ENCODE measurements at places on chromosomes 3 and 15.

DNA sequence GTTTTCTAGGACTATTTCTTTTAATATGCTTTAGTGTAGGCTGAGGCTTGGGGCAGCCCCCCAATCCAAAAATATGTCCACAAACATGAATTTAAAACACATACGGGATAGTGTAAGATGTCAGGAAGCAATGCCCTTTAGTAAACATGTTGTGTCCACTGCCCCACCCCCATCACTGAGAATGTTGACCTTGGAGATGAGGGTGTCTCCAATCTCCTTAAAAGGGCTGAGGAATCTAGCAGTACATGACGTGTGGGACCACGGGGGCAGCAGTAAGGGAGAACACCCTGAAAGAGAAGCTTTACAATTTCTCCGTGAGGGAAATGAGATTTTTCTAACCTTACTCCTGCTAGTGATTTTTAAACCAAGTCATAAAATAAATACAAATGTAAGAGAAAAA lies 84.7 kb downstream of the SQOR start:
- DNase-seq, result no peak

GRCh38 chr3:122609798-122610559 lies 32.5 kb downstream of the PARP15 start:
- DNase-seq, result no peak

DNA sequence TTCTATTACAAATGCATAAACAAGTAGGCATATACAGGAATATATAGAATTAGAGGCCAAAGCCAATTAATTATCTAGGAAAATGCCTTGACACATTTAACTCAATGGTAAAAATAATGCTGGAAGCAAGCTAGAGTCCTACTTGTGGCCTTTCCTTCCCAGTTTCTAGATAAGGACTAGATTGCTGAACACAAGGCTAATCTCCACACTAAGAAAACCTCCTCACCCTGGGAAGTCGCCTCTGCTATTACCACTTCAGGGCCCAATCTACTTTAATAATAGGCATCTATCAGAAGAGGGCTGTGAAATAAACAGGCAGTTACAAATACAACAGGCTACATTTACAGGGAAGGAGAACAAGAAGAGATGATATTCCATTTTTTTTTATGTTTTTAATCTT lies 80.5 kb upstream of the PRICKLE2 start:
- no peak for DNase-seq

DNA sequence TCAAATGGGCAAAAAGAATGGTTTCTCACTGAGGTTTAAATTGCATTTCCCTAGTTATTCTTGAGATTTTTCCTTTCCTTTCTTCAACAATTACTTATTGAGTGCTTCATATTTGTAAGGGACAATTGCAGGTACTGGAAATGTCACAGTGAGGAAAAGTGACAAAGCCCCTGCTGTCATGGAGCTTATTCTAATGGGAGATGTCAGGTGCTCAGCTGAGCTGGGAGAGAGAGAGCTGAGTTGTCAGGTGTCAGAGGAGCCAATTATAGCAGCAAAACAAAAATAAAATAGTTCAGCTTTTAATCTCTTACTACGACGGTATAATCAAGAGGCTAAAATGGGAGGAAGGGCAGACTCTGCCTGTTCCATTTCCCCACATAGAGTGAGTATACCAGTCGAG lies 42.0 kb downstream of the CD86 start:
- no peak for DNase-seq

DNA sequence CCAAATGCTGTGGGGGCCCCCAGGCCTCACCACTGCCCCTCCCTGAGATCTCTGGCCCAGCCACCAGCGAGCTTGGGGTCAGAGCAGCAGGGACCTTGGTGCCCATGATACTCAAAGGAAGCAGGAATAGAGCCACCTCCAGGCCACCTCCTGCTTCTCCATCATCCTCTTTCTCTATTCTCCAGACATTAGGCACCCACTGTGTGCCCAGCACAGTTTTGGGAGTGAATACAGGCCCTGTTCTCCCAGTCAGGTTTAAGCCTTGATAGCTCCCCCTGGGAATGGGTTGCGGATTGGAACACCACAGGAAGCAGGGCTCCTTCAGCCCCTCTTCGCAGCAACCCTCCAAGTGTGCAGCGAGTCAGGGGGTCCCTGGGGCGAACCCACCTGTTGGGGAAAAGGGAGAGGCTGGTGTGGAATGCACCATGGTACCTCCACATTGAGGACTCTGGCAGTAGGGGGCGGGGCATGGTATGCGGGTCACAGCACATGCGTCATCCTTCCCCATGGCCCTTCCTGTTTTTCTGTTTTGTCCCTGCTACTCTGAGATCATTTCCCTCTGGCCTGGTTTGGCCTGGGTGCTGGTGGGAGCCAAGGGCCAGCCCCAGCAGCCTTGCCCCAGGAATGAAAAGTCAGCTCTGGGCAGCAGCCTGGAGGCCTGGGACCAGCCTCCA lies 14.2 kb upstream of the SEMA3B start:
- no peak for DNase-seq

DNA sequence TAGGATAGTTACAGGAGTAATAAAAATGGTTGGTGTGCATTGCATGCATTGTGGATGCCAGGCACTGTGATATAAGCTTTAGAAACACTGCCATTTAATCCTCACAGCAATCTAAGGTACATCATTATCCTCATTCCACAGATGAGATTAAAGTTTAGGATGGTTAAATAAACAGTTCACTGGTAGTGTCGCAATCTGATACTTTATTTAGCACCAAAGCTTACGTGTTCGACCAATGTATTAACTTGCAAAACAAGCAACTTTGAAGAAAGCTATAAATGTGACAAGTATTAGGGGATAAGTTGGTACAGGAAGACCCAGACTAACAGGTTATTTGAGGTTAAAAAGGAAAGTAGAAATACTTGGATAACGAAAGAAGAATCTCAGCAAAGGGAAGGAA lies 150.5 kb upstream of the ZNF385D start:
- DNase-seq, result no peak

- DNase-seq, result no peak
These were observed 2.8 kb upstream of the ABHD2 start for GRCh38 chr15:89085289-89085926.

DNA sequence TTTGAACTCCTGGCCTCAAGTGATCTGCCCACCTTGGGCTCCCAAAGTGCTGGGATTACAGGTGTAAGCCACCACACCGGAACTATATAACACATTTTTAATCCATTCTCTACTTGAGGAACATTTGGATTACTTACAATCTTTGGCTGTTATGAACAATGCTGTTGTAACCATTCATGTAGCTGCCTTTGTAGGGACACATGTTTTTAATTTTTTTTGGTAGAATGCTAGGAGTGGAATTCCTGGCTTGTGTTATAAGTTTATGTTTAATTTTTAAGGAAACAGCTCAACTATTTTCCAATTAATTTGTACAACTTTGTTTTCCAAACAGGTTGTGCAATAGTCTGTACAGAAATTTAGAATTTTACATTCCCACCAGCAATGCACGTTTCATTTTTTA lies 51.7 kb downstream of the GPR149 start:
- no peak for DNase-seq

DNA sequence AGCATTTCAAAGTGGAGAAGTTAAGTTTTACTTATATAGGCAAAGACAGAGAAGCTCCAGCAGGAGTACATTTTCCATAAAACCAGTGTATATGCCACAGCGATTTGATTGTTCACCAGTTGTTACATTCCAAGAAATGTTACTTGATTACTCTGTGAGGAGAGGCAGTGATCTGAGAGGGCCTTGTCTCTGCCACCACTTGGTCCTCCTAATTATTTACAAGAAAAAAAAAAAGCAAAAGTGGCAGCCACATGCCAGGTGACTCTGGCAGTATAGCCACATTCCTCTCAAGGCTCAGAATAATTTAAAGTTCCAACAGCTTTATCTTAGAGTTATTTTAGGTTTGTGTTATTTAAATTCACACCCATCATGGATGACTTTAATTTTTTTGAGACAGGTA lies 1077.8 kb downstream of the ZPLD1 start:
- no peak for DNase-seq

- DNase-seq, result no peak
These were observed 62.7 kb upstream of the BLM start for GRCh38 chr15:90654233-90655136.

DNA sequence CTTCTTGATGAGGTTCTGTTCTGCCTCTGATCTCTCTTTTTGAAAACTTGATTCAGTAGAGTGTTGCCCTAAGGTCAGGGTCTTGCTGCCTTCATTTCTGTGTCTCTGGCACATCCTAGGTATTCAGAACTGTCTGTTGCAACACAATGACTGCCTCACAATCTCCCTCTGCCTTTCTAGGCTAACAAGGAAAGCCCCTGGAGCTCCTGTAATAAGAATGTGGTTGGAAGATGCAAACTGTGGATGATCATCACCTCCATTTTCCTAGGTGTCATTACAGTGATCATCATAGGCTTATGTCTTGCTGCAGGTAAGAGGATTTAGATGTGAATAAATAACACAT lies 7.0 kb downstream of the C3orf52 start:
- DNase-seq, result no peak

DNA sequence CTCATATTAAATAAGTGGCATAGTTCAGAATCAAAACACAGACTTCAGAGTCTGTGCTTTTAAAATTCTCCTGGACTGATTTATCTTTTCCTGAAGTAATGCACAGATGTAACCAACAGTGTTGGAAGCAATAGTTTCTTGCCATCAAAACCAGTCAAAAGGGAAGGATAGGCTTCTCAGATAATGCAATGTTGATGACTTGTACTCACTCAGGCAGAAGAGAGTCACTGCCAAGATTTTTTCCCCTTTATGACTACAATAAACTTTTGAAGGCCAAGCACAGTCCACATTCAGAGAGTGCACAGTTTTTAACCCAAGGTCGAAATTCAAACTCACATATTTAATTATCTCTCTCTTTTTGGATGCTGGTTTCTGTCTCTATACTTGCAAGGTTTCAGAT lies 305.0 kb upstream of the SGO1 start:
- DNase-seq, result no peak

- DNase-seq, result no peak
These were observed 46.3 kb upstream of the INSYN1 start for GRCh38 chr15:73799466-73799865.

DNA sequence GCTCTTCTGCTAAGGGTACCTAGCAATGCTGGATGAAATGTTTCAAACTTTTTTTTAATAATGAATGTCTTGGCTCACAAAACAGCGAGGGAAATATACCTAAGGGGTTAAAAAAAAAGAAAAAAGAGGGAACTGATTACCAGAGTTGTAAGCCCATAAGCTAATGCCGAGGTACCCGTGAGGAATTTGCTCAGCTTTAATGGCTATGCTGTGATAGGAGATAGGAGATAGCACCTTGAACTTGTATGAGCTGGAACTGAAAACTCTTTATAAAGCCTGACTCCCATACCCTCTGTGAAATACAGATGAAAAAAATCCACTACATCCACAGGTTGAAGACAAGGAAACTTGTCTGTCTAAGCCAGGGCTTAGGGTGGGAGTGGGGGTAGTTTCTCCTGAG lies 13.9 kb downstream of the GRAMD1C start:
- DNase-seq, result no peak

- DNase-seq, result no peak
These were observed 97.3 kb upstream of the LRIG1 start for GRCh38 chr3:66598168-66598567.

GRCh38 chr3:113575206-113575605 lies 42.9 kb downstream of the SIDT1 start:
- DNase-seq, result no peak

- no peak for DNase-seq
These were observed 120.7 kb upstream of the WNT7A start for GRCh38 chr3:14000556-14000955.

DNA sequence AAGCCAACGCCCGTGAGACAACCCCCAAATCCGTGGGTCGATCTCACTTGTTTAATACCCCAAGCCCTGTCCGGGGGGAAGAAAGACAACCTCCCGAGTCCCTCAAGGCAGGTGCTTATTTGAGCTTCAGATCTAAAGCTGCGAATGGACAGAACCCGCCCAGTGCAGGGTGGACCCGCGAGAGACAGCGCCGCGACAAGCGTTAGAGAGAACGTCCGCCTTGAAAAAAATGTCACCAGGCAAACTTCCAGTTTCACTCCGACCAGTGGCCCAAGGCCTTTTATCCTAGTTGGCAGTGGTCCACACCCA lies 740 bp upstream of the OXSR1 start:
- peak; percentile 93 for DNase-seq

DNA sequence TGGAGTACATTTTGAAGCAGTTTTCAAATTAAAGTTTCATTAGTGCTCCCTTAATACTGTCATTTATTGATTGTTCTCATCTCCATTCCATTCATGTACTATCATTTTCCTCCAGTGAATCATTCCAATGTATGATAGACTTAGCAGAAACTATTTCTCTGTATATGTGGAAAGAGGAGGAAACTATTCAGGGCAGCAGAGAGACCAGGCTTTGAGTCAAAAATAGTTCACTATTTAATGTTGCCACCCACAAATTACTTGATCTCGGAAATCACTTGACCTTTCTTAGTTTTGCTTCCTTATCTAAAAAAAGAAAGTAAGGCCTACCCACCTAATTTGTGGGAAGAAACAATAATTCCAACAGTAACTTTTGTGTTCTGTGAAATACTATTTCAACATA lies 610.5 kb upstream of the ZNF385D start:
- DNase-seq, result no peak

- DNase-seq, result peak; percentile 89
These were observed at the start of gene UBE2E2 for GRCh38 chr3:23202921-23203707. Gene UBE2E2 (plus strand): TSS chr3:23203327.

- no peak for DNase-seq
These were observed 32.2 kb downstream of the SLC6A6 start for GRCh38 chr3:14434498-14435151.

DNA sequence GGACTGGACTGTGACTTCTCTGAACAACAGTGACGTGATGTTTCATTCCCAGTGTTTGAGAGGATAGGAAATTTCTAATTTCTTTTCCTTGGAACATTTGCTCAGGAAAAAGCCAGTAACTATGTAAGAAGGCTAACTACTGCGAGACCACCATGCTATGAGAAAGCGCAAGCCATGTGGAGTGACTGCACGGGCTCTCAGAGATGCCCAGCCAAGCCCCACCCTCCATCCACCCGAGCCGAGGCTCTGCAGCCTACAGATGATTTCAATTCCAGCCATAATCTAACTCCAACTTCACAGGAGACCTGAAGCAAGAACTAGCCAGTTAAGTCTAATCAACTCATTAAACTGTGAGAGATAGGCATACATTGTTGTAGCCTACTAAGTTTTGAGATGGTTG lies 124.3 kb downstream of the GREM1 start:
- no peak for DNase-seq

GRCh38 chr15:67879440-67880129 lies 39.7 kb upstream of the RNU6-1 start:
- DNase-seq, result no peak

- no peak for DNase-seq
These were observed 847.2 kb downstream of the TUSC7 start for GRCh38 chr3:117556646-117557407.

GRCh38 chr3:190032923-190033322 lies 87.8 kb downstream of the P3H2 start:
- DNase-seq, result no peak

DNA sequence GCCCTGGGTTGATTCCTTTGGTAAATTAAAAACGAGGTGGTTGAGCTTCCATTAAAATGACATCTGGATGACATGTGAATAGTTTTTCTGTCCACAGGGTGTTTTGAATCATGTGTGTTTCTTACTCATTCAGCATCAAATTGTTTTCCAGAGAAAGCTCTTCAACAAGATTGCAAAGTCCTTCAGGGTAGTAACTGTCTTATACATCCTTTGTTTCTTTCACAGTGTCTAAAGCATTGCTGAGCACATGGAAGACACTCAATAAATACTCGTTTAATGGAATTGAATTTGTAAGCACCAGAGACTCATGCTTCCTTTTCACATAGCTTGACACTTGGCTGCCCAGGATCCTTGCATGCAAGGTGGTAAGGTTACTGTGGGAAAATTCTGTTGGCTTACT lies 223.1 kb upstream of the CNTN6 start:
- no peak for DNase-seq
